Sigmoid colon (tissue), 7 donors: ENCODE measurements at places on chromosomes 11 and 22. TPM values are rescaled to one million over a fixed set of nuclear protein-coding genes. Genes with fewer than 3 reads are reported as not detected.

Gene GAL3ST1
- polyA plus RNA-seq, result 3.6 TPM

Gene GTSE1
- 14.3 TPM for polyA plus RNA-seq

Gene OR51B5
- not detected for polyA plus RNA-seq

Gene PRODH
- polyA plus RNA-seq, result not detected

Gene STIM1
- polyA plus RNA-seq, result 15.6 TPM

Gene TRMU
- 38.7 TPM for polyA plus RNA-seq

Gene OR52D1
- not detected for polyA plus RNA-seq

Gene SMTNL1
- not detected for polyA plus RNA-seq

Gene KREMEN1
- 6.7 TPM for polyA plus RNA-seq

Gene TESMIN
- polyA plus RNA-seq, result 6.3 TPM

Gene POTEH
- polyA plus RNA-seq, result 0.03 TPM

Gene NRIP3
- under 0.01 TPM for polyA plus RNA-seq
